Upper lobe of right lung (tissue), 1 donor: ENCODE measurements at places on chromosomes 1 and 21. TPM values are rescaled to one million over a fixed set of nuclear protein-coding genes. Genes with fewer than 3 reads are reported as not detected.

- H3K4me3 ChIP-seq, result no peak overlapping the region
- H3K27ac ChIP-seq, result no peak overlapping the region
- H3K27me3 ChIP-seq, result no peaks in the 10 kb centered on the region
- no peak for DNase-seq
- H3K4me1 ChIP-seq, result no peaks in the 10 kb centered on the region
- H3K36me3 ChIP-seq, result no peaks in the 10 kb centered on the region
These were observed 28.2 kb upstream of the COG2 start for GRCh38 chr1:230614121-230614520.

DNA sequence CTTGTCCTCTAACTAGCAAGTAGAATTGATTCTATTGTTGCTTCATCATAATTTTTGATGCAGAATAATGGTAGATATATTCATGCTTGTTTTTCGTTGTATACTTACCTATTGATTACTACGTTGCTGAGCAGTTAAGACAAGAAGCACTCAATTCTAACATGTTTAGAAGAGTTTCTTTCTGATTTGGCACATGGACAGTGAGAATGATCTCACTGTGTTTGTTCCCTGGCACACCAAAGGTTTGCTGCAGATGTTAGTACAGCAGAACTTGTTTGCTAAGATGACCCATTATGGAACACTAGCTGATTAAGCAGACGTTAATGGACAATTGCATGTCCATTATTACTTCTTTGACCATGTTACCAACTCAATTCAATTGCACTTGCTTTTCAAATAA lies 184.7 kb upstream of the SGIP1 start:
- peaks cover 45% of the 10 kb centered on the region for H3K4me1 ChIP-seq
- no peaks in the 10 kb centered on the region for H3K36me3 ChIP-seq

GRCh38 chr1:159580340-159580739 lies 7.3 kb upstream of the APCS start:
- no peak overlapping the region for H3K27ac ChIP-seq
- no peaks in the 10 kb centered on the region for H3K36me3 ChIP-seq

GRCh38 chr1:71343686-71344416 lies 263.0 kb upstream of the ZRANB2 start:
- H3K27ac ChIP-seq, result no peak overlapping the region
- H3K4me3 ChIP-seq, result no peak overlapping the region
- no peak for DNase-seq
- no peaks in the 10 kb centered on the region for H3K36me3 ChIP-seq
- H3K4me1 ChIP-seq, result no peaks in the 10 kb centered on the region
- no peaks in the 10 kb centered on the region for H3K27me3 ChIP-seq

GRCh38 chr21:34202553-34203372 lies 129.4 kb downstream of the MRPS6 start:
- H3K27ac ChIP-seq, result peak overlapping the region; percentile 68
- peaks cover 23% of the 10 kb centered on the region for H3K4me1 ChIP-seq
- DNase-seq, result peak; percentile 73
- no peaks in the 10 kb centered on the region for H3K27me3 ChIP-seq
- H3K4me3 ChIP-seq, result peak overlapping the region; percentile 53
- H3K36me3 ChIP-seq, result no peaks in the 10 kb centered on the region

DNA sequence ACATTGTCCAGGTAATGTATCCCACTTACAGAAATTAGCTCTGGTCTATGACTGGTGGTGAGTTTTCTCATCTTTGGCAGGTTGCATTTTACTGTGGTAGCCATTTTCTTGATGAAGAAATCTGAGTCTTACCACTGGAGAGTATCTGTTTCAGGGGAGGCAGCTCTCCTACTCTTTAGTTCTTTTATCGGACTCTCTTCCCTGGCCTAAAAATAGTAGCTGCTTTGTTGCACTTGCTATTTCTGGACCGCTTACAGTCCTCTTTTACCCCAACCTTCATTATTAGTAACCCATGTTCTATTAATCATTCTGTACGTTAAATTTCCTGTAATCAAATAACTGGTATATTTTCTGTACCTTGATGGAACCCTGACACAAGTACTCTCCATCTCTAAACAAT lies 720.8 kb downstream of the PLA2G4A start:
- H3K27me3 ChIP-seq, result no peaks in the 10 kb centered on the region
- no peak overlapping the region for H3K4me3 ChIP-seq
- DNase-seq, result no peak
- no peaks in the 10 kb centered on the region for H3K4me1 ChIP-seq

The C4BPA gene
- 175 TPM for total RNA-seq

The CENPS gene
- total RNA-seq, result 10.2 TPM
